ENCODE measurements at places on chromosomes 13 and 19. TPM values are rescaled to one million over a fixed set of nuclear protein-coding genes. Genes with fewer than 3 reads are reported as not detected.

DNA sequence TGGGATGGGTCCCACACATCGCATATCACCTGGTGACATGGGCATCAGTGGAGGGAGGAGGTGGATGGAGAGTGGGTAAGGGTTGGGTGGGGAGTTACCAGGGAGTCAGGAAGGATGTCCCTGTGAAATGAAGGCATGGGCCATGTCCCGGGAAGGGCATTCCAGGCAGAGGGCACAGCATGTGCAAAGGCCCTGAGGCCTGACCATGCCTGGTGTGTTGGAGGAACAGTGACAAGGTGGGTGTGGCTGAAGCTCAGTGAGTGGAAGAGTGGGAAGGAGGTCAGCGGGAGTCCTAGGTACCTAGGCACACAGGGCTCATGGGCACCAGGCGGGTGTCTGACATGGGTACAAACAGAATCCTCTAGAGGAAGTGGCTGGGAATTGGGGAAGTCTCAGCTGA lies 11.0 kb upstream of the COLGALT1 start:
- H3K36me3 ChIP-seq: no peaks in the 10 kb centered on the region
- no peaks in the 10 kb centered on the region for H3K27me3 ChIP-seq
- H3K4me1 ChIP-seq: no peaks in the 10 kb centered on the region
- DNase-seq: no peak
- no peak overlapping the region for H3K4me3 ChIP-seq
- no peak overlapping the region for H3K27ac ChIP-seq

The OR7D2 gene
- total RNA-seq: not detected

The SNRNP70 gene
- 367 TPM for total RNA-seq

DNA sequence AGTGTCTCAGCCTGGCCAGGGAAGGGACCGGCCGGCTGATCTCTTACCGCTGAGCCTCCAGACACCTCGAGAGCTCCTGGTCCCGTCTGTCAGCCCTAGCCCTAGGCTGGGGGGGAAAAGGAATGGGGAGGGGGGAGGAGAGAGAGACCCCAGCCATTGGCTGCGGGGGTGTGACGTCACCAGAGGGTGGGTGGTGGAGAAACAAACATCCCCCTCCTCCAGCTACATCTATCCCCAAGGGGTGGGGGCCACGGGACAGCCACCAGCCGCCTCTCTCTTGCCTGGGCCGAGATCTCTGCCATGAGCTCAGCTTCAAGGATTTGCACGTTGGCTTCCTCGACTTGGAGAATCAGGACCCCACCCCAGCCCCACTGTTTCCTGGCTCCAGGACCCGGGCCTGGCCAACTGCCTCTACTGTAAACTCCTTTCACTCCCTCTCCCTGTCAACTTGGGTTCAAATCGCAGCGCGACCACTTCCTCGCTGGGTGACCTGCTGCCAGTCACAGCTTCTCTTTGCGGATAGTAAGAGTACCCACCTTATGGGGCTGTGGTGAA lies at the start of gene PRX:
PRX (minus strand) TSS at position 88 of the 555 bp plus-strand sequence. CDS start 5,446 bp downstream, outside the sequence.
- no peaks in the 10 kb centered on the region for H3K36me3 ChIP-seq
- H3K27me3 ChIP-seq: no peaks in the 10 kb centered on the region
- no peak for DNase-seq

DNA sequence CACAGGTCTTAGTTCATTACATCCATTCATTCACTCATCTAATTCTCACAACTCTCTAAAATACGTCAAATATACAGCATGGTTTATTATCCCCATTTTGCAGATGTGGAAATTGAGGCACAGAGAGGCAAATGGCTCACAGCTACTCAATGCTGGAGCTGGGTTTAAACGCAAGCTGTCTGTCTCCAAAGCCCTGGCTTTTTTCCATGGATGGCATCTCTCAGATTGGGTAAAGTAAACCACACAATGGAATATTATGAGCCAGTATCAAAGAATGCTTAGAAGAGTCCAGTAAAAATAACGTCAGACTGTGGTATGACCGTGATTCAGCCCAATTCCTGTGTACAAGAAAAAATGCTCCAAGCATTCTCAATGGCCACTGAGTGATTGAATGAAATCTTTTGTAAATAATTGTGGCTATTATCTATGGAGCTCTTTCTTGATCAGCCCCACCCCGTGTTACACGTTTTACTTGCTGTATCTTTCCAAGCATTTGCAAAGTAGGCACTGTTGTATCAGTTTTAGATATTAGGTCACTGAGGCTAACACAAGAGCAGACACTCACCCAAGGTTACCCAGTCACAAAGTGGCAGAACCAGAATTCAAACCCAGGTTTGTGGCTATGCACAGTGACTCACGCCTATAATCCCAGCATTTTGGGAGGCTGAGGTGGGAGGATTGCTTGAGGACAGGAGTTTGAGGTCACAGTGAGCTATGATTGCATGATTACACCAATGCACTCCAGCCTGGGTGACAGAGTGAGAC lies 5.5 kb upstream of the ACP7 start:
- H3K27ac ChIP-seq: peak overlapping the region; percentile 93
- H3K4me1 ChIP-seq: peaks cover 35% of the 10 kb centered on the region

DNA sequence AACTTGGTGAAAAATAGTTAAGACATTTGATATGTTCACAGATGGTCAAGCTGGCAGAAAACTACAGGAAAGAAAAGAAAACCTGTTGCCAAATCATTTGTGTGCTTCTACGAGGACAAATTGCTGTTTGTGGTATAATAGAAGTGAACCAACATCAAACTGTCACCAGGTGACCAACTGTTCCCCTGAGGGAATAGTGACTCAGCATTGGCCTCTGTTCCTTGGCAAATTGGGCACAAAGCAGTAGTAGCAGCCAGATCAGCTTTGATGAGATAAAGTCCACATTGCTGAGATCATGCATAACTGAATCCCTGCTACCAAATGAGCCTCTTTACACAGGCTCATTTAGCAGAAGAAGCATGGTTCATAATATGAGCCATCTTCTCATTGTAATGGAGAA lies 103.5 kb downstream of the POSTN start:
- 0 out of 2 replicates have a peak, but pooled peaks cover 3% of the 10 kb centered on the region for H3K27me3 ChIP-seq
- H3K27ac ChIP-seq: no peak overlapping the region
- no peaks in the 10 kb centered on the region for H3K4me1 ChIP-seq
- H3K4me3 ChIP-seq: no peak overlapping the region

The PGLYRP1 gene
- not detected for total RNA-seq

The ZNF135 gene
- not detected for total RNA-seq

The CRX gene
- total RNA-seq: not detected

DNA sequence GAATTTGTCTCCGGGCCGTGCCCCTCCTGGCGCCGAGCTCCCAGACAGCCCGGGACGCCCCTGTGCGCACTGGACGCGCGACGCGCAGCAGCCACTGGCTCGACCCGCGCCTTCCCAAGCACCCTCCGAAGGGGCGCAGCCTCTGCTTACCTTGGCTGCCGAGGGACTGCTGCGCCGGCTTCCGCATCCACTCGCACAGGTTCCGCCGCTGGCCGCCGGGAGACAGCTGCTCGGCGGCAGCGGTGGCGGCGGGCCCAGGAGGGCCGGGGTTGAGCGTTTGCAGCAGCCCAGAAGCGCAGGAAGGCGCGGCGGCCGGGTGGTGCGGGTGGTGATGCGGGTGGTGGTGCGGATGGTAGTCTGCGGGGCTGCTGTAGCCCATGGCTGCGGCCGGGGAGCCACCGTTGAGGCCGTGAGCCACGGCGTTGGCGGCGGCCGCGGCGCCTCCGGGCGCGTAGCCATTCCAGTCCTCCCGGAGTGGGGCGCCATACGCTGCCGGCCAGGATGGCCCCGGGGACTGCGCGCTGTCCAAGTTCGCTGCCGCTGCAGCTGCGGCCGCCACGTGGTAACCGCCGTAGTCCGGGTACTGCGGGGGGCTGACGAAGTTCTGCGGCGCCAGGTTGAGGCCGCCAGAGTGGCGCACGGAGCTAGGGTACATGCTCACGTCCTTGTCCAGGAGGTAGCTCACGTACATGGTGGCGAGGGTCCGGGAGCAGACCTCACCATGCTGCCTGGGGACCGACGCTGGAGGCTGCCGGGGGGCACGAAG lies 616 bp downstream of the CDX2 start:
- peak overlapping the region; percentile 57 for H3K4me3 ChIP-seq
- no peaks in the 10 kb centered on the region for H3K4me1 ChIP-seq
- H3K36me3 ChIP-seq: no peaks in the 10 kb centered on the region

The BEST2 gene
- not detected for total RNA-seq

Measured in PC-3 (cell line).